ENCODE measurements at places on chromosomes 3 and 15.

- no peak for DNase-seq
Observed at GRCh38 chr15:92958105-92958504, 58.0 kb downstream of the CHD2 start.

DNA sequence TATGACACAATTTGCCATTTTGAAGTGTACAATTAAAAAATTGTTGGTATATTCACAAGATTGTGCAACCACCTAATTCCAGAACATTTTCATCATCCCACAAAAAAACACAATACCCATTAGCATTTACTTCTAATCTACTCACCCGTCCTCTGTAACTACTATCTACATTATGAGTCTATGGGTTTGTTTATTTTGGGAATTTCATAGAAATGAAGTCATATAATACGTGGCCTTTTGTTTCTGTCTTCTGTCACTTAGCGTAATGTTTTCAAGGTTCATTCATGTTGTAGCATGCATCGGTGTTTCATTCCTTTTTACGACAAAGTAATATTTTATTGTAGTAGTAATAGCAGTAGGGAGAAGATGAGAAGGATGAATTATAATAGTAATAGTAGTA lies 55.2 kb upstream of the CNTN6 start:
- no peak for DNase-seq

DNA sequence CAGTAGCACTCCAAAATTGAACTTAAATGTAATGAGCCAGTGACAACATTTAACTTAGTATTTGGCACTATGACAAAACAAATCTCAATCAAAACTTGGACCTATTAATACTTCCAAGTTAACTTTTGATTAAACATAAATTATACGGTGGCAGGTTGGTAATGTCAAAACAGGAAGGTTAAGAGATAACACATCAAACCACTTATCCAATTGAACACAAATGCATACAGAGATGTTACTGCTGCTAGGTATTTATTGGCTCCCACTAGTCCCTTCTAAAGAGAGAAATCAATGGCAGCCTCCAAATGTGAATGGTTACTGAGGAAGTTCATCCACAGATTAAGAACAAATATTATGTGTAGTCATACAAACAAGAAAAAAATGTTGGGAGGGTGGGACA lies 1.8 kb downstream of the GSK3B start:
- no peak for DNase-seq

GRCh38 chr15:34203305-34203704 lies 6.6 kb downstream of the KATNBL1 start:
- no peak for DNase-seq

- DNase-seq, result no peak
Observed at GRCh38 chr15:57704441-57704840, 2.1 kb upstream of the POLR2M start.

DNA sequence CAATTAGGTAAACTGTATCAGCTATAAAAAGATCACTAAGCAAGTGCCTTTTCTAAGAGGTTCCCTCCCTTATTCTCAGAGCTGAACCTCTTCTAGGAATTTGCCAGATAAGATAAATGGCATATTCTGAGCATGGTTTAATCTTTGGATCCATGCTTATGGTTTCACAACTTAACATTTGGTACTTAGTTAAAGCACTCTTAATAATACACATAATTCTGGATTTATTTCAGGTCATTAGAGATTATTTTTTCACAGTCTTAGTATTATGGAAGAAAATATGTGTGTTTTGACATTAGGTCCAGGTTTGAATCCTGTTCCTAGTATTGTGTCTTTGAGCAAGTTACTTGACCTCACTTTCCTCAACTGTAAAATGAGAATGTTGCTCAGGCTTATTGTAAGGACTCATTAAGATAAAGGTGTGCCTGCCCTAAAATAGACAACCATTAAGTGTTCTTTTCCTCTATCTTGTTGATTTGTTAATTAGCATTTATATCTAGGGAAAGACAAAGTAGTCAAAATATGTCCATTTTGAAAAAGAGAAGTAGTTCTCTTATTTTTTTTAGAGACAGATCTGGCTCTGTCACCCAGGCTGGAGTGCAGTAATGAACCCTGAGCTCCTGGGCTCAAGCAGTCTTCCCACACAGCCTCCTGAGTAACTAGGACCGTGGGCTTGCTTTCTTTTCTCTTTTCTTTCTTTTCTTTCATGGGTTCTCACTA lies 43.4 kb downstream of the TSC22D2 start:
- no peak for DNase-seq

DNA sequence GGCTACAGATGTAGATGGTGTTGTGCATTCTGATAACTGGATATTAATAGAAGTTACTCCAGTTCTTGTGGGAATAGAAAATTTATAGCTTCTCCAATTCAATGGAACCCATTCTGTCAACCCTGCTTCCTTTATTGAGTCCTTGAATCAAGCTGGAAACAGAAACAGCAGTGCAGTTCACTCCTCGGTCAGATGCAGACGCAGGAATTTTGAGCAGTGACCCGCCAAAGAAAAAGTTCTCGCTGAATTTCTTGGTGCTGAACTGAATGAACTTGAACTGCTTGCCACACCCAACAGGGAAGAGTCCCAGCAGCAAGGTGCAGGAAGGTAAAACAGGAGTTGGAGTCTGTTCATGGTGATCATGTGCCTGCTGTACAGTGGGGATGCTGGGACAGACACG lies 10.3 kb downstream of the HRH1 start:
- DNase-seq, result no peak

GRCh38 chr15:96123630-96124187 lies 206.8 kb upstream of the NR2F2 start:
- DNase-seq, result no peak

DNA sequence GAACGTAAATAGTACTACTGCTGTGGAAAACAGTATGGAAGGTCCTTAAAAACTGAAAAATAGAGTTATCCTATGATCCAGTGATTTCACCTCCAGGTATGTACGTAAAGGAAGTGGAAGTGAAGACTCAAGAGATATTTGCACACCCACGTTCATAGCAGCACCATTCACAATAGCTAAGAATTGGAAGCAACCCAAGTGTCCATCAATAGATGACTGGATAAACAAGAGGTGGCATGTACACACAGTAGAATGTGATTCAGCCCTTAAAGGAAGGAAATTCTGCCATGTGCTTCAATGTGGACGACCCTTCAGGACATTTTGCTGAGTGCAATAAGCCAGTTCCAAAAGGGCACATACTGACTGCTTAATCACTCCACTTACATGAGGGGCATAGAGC lies 188.3 kb downstream of the APBA2 start:
- DNase-seq, result no peak

DNA sequence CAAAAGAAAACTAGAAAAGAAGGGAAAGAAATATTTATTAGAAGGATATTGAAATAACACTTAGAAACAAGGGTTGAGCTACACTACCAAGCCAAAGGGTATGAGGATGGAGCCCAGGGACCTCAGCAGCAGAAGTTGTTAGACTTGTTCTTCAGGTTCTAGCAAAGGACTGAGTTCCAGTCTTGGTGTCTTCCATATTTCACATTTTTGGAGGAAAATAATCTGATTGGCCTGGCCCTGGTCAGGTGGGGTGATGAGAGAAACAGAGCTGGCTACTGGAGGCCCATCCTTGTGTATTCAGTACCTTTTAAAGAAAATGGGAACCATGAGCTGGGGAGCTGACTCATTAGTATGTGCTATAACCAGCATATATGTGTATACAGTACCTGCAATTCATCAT lies 28.2 kb downstream of the PPP4R2 start:
- no peak for DNase-seq

- no peak for DNase-seq
Observed at GRCh38 chr15:98860281-98861041, 147.1 kb downstream of the PGPEP1L start.

- DNase-seq, result no peak
Observed at GRCh38 chr3:188316723-188317070, 162.7 kb downstream of the LPP start.

GRCh38 chr3:129605203-129605921 lies 1.1 kb downstream of the PLXND1 start:
- DNase-seq, result no peak

All from esophagus squamous epithelium (tissue), 5 donors.